Stimulated activated CD4-positive, alpha-beta T cell treated with anti-CD3 and anti-CD28 coated beads, Interleukin-1b, Interleukin-23, amount 100 ng/mL, for 24 hours (primary cell): ENCODE measurements at places on chromosomes 6 and 20.

DNA sequence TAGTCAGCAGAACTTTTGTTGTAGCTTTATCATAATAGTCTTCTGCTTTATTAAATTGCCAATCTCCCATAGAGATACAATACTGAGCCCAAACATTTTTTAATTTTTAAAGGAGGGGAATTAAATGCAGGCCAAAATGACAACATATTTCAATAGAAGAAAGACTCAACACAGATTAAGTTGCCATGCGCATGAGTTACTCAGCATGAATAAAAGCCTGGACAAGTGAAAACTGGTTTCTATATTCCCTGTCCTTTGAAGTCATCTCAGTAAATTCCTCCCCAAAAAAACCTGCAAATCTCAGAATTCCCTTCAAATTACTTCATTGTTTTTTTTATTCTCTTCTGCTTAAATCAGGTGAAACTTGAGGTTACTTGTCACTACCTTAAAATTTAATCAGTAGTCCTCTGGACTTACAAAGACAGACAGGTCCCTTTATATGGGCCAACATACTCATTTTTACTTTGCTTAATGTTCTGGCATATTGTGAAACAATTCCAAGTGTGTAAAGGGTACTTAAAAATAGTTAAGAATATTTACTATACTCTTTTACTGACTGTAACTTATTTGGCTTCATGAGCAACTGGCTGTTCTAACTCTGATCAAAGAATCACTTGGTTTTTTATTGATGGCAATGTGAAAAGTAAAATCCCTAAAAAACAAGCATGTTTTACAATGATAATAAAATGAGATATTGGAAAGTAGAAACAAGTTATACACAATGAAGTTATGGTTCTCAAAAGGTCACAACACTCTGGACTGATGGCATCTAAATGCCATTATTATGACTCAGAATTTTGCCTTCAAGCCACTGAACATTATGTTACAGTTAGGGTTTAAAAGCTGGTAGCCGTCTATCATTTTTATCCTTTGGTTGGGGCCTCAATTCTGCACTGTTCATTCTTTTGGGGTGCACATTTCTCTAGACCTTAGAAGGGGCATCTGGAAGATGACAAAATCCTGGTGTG is 49.9 kb upstream of the COL21A1 start:
- DNase-seq: no peak

- no peak for DNase-seq
These were observed 6.5 kb downstream of the PLEKHG1 start for GRCh38 chr6:150606168-150606591.

- DNase-seq: no peak
These were observed 790 bp downstream of the TOX2 start for GRCh38 chr20:43915211-43916072.

- DNase-seq: no peak
These were observed 13.3 kb downstream of the MAFB start for GRCh38 chr20:40675599-40676221.

- DNase-seq: no peak
These were observed 28.5 kb upstream of the BMP6 start for GRCh38 chr6:7697432-7697819.

GRCh38 chr6:135281227-135281626 is 100.1 kb downstream of the MYB start:
- no peak for DNase-seq

DNA sequence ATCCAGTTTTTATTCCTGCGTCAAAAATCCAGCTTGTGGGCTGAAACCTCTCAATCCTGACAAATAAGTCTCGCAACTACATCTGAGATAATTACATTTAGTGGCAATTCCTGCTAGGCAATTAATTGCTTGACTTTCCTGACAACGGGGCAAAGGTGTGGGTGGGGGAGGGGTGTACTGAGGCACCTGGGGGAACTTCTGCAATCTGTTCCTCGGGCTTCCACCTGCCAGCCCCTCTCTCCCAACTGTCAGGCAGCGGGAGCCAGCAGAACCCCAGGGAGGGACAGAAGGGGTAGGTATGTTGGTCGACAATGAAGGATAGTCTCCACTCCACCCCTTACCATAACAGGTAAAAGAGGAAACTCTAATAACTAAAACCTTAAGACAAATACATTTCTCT is 6.8 kb downstream of the C6orf52 start:
- DNase-seq: no peak
